ENCODE measurements at places on chromosomes 16 and 17.
A peak's percentile ranks its signal among the peaks of the same experiment; 100 is the strongest.

GRCh38 chr16:89256651-89257254 lies 39.2 kb downstream of the ZNF778 start:
- peak; percentile 73 for DNase-seq

GRCh38 chr16:19153876-19154275 lies 14.2 kb upstream of the SYT17 start:
- no peak for DNase-seq

DNA sequence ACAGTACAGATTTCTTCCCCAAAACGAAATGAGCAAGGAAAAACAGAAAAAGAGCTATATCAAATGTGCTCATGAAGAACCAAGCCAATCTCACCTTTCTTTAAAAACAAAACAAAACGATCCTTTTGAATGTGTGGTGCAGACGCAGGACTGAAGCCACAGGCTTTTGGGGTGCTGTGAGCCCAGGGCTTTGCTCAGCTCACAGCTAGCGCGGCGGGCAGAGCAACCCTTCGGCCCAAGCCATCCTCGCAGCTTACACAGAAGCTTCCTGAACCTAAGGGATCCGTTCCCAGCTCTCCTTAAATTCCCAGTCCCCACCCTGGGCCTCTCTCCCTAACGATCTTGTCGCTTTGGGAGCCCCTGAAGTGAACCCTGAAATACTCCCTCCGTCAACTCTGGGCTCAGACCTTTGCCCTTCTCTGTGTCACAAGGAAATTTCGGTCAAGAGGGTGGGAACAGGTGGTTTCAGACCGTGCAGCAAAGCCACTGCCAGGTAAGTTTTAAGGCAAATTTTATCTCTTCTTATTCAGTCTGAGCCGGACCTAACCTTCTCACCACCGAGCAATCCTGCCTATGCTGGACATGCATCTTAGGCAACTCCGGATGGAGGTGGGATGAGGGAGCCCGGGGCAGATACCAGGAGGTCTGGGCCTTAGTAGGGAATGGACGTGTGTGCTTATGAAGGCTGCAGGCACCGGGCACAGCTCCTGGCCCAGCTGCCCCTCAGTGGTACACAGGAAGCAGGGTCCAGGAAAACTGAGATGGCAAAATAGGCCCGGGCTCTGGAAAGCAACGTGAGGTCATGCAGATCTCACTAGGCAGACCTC lies 52.0 kb downstream of the COTL1 start:
- no peak for DNase-seq

- DNase-seq, result no peak
Measured at GRCh38 chr17:69082696-69083095, 22.0 kb upstream of the ABCA9 start.

DNA sequence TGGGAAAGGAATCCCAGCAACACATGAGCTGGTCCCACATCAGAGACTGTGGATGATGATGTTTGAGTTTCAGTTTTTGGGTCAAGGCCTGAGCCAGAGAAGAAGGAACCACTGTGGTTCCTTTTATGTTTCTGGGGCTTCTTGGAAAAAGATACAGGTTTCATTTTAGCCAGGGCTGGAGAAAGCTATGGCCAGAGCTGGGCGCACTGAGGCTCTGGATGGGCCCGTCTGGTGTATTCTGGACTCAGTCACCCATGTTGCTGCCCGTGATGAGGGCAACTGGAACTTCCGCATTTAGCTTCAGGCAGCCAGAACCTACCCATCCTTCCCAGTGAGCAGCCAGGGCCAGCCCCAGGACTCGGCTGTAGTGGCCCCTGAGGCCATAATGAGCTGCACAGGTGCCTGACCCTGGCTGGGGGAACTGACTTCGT lies 15.0 kb upstream of the PITPNA start:
- DNase-seq, result no peak

GRCh38 chr16:31451681-31452351 lies 7.5 kb upstream of the ARMC5 start:
- no peak for DNase-seq
